ENCODE measurements at places on chromosomes 5 and 9.

GRCh38 chr5:148443998-148444397 lies 60.2 kb downstream of the FBXO38 start:
- peak; percentile 3 for DNase-seq

GRCh38 chr5:164233791-164234190 lies 728.4 kb downstream of the MAT2B start:
- no peak for DNase-seq

DNA sequence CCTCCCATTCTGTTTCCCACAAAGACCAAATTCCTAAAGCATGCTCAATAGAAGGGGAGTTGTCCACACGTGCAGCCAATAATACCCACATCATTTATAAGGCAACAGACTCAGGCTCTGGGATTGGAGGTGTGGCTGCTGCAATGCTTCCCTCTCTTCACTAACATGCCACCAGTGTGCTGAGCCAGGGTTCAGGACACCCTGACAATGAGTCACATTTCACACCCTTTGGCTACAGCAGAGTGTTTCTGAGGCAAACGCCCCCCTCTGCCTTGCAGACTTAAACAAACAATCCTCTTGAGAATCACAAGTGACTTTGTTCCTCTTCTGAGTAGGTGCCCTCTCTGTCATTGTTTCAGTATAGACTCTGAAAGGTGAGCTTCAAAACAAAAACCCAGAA lies 189.3 kb upstream of the TLE4 start:
- DNase-seq = no peak

DNA sequence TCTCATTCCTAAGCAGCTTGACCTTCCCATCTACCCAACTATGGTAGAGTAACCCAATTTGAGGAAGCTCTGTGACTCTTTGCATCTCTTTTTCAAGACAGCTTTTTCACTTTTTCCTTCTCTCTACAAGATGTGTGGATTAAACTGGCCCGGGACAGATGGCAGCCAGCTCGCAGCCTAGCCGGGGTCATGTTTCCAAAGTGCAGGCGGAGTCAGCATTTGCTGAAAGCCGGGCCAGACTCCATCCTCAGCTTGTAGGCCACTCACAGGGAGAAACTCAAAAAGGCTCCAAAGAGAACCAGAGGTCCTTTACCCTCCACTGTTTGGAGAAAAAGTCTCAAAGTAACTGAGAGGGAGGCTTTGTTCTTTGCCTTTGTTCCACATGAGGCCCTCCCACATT lies 286.8 kb upstream of the PANK3 start:
- no peak for DNase-seq

Data from stimulated activated CD8-positive, alpha-beta memory T cell treated with anti-CD3 and anti-CD28 coated beads, Interleukin-15, amount 100 ng/mL, for 1 hour (primary cell).